ENCODE measurements at places on chromosomes 4 and X. TPM values are rescaled to one million over a fixed set of nuclear protein-coding genes. Genes with fewer than 3 reads are reported as not detected.

The TENM3 gene
- total RNA-seq: not detected

The PAGE1 gene
- not detected for total RNA-seq

The PHOX2B gene
- not detected for total RNA-seq

The SLC10A7 gene
- total RNA-seq: 24.1 TPM

The MTCP1 gene
- 16.1 TPM for total RNA-seq

The POF1B gene
- total RNA-seq: 0.57 TPM

The UNC5C gene
- not detected for total RNA-seq

The NPY2R gene
- total RNA-seq: not detected

The NAA10 gene
- total RNA-seq: 70.0 TPM

The CBR4 gene
- total RNA-seq: 8.5 TPM

Measured in CD4-positive, CD25-positive, alpha-beta regulatory T cell (primary cell).